ENCODE measurements at places on chromosomes 3 and 15.

- no peak for DNase-seq
Measured at GRCh38 chr15:101325263-101326025, 30.4 kb upstream of the SNRPA1 start.

- DNase-seq: peak; percentile 77
Measured at GRCh38 chr15:41904541-41905005, 10.7 kb upstream of the SPTBN5 start.

GRCh38 chr15:64622410-64623260 lies 152.8 kb downstream of the RBPMS2 start:
- no peak for DNase-seq

- DNase-seq: no peak
Measured at GRCh38 chr3:195699388-195699771, 21.4 kb upstream of the MUC20 start.

GRCh38 chr3:72163809-72164634 lies 379.1 kb upstream of the PROK2 start:
- DNase-seq: no peak

DNA sequence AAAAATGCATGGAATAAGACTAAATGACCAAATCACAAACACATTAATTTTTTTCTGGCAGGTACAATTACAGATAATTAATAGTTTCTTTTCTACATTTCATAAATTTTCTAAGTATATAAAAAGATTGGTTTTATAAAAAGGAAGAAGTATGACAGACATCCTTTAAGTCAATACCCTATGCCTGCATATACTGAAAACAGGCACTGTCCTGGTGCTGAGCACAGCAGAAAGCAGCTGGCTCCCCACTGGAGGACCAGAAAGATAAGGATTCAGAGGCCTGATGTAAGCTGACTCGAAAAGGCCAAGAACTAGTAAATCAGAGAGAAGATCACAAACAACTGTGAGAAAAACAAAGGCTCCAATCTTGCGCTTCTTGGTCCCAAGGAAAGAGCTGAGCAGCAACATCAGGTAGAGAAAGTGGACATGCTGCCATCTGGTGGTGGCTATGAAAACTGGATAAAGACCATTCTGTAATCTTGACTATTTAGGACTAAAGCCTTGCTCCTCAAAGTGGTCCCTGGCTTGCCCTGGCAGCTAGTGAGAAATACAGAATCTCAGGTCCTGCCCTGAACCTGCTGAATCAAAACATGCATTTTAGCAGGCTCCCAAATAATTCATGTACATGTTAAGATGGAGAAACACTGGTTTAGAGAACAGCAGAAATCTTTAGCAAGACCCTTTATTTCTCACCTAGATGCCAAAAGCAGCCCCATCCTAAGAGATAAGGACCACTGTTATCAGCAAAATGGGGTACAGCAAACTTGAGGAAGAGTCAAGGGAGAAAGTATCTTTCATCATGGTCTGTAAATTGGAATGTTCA lies 76.0 kb downstream of the TRANK1 start:
- peak; percentile 64 for DNase-seq

GRCh38 chr15:68666812-68667450 lies 88.1 kb downstream of the CORO2B start:
- no peak for DNase-seq

GRCh38 chr3:117016378-117016777 lies 306.8 kb downstream of the TUSC7 start:
- no peak for DNase-seq

- no peak for DNase-seq
Measured at GRCh38 chr15:71189718-71190117, 74.4 kb downstream of the THSD4 start.

GRCh38 chr15:63156755-63157117 lies 541 bp downstream of the RPS27L start:
- DNase-seq: peak; percentile 60

DNA sequence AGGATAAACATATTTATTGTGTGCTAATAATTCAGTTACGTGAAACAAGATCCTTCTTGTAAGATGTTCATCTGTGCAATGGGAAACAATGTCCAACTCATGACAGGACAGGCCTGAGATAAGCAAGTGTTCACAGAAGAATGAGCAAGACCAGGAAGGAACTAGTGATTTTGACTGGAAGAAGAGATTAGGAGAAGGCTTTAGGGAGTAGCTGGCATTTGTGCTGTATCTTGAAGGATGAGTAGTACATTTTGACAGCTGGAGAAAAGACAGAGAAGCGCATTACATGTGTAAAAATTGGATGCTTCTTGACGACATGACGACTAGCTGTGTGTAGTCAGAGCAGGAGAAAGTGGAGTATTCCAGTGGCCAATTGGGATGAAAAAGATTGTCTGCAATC lies 48.4 kb downstream of the GBE1 start:
- DNase-seq: no peak

- DNase-seq: no peak
Measured at GRCh38 chr15:66885281-66885915, 180.0 kb upstream of the SMAD3 start.

All from ELR (cell line).